Dorsolateral prefrontal cortex (tissue), 122 donors: ENCODE measurements at places on chromosomes 6 and 20. TPM values are rescaled to one million over a fixed set of nuclear protein-coding genes. Genes with fewer than 3 reads are reported as not detected.

DNA sequence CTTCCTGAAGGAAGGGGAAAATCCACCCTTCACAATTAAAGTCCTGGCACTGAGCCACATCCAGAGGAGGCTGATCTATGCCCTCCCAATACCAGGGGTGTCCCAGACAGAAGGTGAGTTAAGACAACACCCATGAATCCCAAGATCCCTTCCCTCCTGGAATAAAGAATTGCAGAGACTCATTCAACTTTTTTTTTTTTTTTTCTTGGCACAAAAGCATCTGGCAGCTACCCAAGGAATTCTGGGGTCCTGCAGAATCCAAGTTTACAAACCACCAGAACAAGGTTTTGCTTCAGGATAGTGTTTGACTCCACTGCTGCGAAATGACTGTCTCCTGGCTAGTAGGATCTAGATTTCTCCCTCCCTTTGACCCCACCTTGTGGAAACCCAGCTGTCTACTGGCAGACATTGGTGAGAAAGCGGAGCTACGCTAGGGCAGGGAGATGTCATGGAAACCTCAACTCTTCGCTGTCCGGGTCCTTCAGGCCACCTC is 37.4 kb downstream of the JAG1 start:
- DNase-seq: no peak

DNA sequence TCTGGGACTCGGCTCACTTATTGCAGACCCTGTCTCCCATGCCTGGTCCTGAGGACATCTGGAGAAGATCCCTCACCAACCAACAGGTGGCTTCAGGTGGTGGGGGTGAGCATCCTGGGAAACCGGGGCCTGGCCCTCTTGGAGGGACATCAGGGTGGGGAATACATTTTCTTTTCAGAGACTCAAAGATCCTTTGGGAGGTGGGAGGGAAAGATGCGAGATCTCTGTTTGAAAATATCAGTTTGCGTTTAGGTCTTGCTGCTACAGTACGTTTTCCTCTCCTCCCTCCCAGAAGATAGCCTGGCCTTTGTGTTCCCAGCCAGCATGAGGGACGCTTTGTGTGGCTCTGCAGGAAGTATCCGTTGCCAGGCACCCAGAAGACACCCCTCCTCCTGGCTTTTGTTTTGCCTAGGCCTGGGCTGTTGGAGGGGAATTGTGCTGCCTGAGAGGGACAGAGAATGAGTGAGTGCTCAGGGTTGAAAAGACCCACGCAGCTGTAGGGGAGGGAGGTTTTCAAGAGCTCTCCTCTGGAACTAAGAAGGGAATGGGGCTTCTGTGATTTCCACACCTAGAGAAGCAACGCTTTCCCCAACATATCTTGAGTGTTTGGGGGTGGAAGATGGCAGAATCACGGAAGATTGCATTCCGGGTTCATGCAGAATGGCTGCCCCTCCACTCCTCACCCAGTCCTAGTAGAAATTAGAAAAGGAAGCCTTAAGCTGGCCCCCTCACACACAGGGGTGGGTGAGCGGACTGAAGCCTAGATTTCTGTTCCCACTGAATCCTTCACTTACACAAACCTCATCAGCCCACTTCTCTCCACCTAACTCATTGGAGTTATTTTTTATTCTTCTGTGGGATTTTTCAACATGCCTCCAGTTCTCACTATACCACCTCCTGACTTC is 22.0 kb upstream of the SLC2A12 start:
- DNase-seq: peak; percentile 68

- no peak for DNase-seq
Observed at GRCh38 chr20:49765846-49766541, 46.6 kb upstream of the SLC9A8 start.

GRCh38 chr20:19817017-19817416 is 59.0 kb downstream of the RIN2 start:
- DNase-seq: no peak

DNA sequence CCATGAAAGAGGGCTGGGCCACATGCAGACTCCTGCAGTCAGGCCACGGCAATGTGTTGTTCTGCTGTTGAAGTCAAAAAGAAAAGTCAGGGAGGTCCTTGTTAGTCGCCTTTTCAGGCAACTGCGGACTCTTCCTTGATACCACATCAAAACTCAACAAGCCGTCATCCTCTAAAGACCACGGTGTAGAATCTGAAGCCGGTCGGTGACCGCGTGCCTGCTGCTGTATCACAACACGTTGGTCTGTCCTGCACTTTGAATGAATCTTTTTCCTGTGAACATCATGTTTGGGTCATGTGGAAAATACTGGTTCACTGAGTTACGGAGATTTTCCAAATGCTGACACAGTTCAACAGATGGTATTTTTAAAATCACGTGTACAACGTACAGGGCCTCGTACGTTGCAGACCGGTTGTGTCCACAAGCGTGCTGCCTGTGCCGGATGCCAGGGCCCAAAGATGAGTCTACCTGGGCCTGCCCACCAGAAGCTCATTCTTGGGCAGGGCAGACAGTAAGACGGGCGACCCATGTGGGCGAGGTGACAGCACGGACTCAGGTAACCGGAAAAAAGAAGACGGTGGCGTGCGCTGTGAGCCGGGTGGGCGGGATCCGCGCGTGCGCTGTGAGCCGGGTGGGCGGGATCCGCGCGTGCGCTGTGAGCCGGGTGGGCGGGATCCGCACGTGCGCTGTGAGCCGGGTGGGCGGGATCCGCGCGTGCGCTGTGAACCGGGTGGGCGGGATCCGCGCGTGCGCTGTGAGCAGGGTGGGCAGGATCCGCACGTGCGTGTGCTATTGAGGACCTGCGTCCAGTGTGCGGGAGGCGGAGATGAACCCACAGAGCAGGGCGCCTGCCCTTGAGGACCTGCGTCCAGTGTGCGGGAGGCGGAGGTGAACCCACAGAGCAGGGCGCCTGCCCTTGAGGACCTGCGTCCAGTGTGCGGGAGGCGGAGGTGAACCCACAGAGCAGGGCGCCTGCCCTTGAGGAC is 114.5 kb downstream of the FAM120B start:
- no peak for DNase-seq

DNA sequence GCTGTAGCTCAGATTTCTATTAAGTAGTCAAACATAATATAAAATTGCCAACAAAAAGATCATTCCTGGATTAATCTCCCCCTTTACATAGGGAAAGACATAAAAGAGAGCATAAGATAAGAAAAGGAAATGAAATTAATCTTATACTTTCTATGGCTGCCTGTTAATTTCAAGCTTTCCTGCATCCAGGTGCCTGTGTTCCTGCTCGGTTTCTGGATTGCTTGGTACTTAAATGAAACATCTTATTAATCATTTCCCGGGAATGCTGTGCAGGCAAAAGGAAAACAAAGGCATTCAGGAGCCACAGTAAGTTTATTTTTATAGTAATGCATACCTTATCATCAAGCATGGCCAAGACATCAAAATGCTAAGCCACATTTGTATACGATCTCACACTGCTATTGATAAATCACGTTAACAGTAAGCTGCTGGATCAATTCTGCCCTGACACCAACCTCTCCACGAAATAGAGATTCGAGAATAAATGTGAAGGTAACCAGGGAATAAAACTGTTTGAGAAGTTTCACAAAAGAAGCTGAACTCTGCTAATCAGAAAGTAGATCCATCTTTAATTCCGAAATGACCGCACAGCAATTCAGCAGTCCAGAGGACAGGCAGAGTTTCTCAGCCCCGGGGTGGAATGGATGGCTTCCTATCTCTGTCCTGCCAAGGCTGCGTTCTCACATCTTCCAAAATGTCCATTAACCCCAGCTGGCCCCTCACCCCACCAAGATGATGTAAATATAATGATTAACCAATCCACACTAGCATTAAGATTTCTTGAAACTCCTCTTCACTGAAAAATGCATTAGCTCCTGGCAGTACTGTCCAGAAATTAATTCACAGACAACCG is 32.6 kb upstream of the APCDD1L start:
- DNase-seq: no peak

GRCh38 chr6:26270486-26270861 is 94.5 kb upstream of the BTN3A2 start:
- no peak for DNase-seq

GRCh38 chr6:77816766-77817270 is 164.0 kb downstream of the MEI4 start:
- no peak for DNase-seq

DNA sequence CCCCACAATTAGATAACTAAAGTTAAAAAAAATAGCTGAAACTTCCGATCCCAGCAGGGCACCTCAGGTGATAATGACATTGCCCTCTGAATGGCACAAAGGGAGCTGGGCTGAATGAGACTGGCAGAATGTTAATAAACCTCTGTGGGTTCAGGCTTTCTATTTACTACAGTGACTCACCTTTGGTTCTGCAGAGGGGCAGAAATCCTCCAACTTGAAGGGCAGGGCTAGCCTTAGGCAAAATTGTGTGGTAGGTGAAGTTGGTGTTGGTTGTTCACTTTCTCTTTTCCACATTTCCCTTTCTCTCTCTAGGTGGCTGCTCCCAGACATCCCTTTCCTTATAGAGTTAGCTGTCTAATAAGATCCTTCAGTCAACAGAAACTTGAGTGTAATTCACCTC is 625.2 kb downstream of the EPM2A start:
- DNase-seq: no peak

- no peak for DNase-seq
Observed at GRCh38 chr20:24580855-24581254, 111.4 kb downstream of the SYNDIG1 start.

- no peak for DNase-seq
Observed at GRCh38 chr6:21931641-21932335, 338.2 kb downstream of the SOX4 start.

- DNase-seq: no peak
Observed at GRCh38 chr20:19820555-19821211, 62.6 kb downstream of the RIN2 start.

GRCh38 chr20:58444746-58445255 is 55.8 kb downstream of the VAPB start:
- DNase-seq: no peak

GRCh38 chr6:27834879-27835549 is 77.2 kb downstream of the OR2B2 start:
- DNase-seq: no peak

DNA sequence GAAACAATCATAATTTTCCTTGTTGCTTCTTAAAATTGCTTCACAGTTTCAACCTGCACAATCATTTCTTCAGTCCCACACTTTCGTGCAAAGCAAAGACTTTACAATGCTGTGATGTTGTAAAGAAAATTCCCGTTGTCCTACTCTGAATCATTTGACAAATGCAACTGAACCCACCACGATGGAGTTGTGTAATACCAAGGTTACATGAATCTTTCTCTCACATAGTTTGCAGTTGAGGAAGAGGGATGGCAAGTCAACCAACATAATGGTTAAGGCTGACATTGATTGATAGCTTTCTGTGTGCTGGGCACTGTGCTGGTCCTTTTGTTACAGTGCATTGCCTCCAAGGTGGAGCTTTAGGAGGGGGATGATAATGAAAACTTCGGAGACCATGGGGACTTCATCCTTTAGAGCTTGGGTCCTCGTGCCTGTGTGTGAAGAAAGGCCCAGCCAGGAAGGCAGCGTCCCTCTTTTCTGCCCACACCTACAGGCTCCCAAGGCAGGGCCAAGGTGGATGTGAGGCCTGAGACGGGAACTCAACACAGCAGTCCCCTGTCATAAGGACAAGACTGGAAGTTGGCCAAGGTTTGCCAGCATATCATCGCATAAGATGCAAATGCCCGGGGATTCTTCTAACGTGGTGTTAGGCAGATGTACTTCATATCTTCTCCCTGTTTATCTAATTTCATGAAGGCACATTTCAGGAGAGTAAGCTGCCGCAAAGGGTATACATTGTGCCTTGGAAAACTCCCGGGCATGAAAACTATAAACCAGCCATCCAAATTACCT is 96.9 kb downstream of the LY86 start:
- DNase-seq: no peak

DNA sequence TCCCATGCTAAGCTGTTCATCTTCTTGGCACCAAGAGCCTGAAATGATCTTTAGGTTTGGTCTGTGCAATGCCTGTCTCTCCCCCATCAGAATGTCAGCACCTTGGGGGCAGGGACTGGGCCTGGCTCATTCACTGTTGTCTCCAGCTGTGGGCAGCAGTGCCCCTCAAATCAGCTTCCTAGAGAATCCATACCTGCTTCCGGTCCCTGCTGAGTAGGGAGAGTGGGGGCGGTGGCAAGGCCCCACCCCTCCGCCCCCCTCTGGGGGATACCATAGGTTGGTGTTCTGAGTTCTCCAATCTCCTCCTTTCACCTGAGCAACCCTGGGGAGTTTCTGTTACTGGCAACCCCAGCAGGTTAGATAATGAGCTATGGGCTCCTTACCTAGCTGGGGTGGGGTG is 19.2 kb upstream of the SPDEF start:
- DNase-seq: no peak

DNA sequence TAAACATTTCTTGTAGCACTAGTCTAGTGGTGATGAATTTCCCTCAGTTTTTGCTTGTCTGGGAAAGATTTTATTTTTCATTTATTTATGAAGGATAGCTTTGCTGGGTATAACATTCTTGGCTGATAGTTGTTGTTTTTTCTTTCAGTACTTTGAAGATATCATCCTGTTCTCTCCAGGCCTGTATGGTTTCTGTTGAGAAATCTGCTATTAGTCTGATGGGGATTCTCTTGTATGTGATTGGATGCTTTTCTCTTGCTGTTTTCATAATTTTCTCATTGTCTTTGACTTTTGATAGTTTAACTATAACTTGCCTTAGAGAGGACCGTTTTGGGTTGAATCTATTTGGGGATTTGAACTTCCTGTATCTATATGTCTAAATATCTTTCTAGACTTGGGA is 207.1 kb downstream of the PACRG start:
- DNase-seq: no peak

DNA sequence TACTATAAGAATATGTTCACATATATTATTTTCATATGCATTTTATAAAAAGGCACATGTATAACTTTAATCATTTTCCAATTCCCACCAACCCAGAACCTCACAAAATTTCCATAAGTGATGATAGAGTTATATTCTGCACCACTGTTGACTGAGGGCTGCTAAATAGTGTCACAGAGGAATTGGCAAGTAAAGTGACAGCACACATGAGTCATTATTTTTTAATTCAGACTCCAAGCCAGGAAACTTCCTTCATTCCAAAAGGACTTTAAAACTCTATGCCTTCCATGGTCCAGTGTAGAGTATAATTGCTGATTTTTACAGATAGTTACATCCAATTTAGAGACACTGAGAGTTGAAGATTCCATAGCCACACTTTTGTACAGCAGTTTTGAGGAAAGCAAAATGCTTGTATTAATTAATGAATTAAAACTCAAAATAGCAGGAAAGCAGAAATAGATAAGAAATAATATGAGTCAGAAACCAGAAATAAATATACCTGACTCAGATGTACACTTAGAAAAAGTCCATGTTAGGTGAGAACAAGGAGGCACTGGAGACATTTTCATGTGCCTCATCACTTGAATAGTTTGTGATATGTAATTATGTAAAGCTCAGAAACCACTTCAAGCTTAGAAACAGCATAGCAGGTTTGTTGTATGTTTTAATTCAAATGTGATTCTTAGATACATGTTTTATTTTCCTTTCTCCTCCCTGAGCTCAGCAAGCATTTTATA is 425.2 kb upstream of the OPRM1 start:
- DNase-seq: no peak

Gene PPP1R14C
- 7.9 TPM for total RNA-seq

Gene ANGPT4
- 0.11 TPM for total RNA-seq

Gene RGS17
- 7.6 TPM for total RNA-seq

Gene IP6K3
- 8.2 TPM for total RNA-seq

Gene PPIL6
- 10.9 TPM for total RNA-seq

Gene GMDS
- 20.1 TPM for total RNA-seq

Gene RIN2
- 41.0 TPM for total RNA-seq

Gene DEFB132
- not detected for total RNA-seq

Gene SLC22A3
- 1.4 TPM for total RNA-seq

Gene LAMA2
- 26.1 TPM for total RNA-seq
